Panc1 (cell line): ENCODE measurements at places on chromosomes 2 and 18.
A peak's percentile ranks its signal among the peaks of the same experiment; 100 is the strongest.

DNA sequence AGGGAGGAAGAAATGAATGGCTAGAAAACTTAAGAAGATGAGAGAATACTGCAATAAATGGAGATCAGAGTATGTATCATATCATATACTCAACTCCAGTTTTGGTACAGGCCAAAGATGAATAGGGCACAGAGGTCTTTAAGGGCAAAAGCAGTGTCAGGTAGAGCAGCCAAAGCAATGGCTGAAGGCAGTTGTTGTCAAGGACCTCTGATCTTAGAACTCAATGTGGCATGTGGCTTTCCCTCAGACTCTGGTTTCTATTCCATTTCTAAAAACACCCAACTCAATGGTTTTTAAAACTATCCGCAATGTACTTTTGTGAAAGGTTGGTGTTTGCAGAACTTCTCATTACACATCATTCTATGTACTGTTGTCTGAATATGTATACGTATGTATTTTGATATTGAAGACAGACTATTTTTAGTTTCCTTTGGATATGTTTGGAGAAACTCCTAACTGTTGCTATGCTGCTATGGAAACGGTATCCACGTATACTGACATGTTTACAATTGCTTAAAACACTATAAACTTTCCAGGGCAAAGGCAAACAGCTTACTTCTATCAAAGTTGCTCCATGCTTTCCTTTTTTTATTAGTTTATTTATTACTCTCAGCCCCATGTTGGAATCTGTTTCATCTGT lies 58.1 kb upstream of the PELI1 start:
- H3K36me3 ChIP-seq, result no peaks in the 10 kb centered on the region
- H3K4me1 ChIP-seq, result no peaks in the 10 kb centered on the region; the same call in 1 of the 2 replicates
- no peak for DNase-seq
- no peaks in the 10 kb centered on the region for H3K27me3 ChIP-seq

GRCh38 chr2:151908204-151908882 lies 80.1 kb upstream of the ARL5A start:
- no peaks in the 10 kb centered on the region for H3K36me3 ChIP-seq
- no peak for DNase-seq
- no peak overlapping the region for H3K4me3 ChIP-seq
- H3K27ac ChIP-seq, result no peak overlapping the region

GRCh38 chr18:22106536-22107292 lies 62.7 kb upstream of the GATA6 start:
- no peaks in the 10 kb centered on the region for H3K36me3 ChIP-seq
- no peak for DNase-seq
- no peaks in the 10 kb centered on the region for H3K27me3 ChIP-seq
- H3K4me1 ChIP-seq, result no peaks in the 10 kb centered on the region
- no peak overlapping the region for H3K4me3 ChIP-seq
- H3K27ac ChIP-seq, result no peak overlapping the region

DNA sequence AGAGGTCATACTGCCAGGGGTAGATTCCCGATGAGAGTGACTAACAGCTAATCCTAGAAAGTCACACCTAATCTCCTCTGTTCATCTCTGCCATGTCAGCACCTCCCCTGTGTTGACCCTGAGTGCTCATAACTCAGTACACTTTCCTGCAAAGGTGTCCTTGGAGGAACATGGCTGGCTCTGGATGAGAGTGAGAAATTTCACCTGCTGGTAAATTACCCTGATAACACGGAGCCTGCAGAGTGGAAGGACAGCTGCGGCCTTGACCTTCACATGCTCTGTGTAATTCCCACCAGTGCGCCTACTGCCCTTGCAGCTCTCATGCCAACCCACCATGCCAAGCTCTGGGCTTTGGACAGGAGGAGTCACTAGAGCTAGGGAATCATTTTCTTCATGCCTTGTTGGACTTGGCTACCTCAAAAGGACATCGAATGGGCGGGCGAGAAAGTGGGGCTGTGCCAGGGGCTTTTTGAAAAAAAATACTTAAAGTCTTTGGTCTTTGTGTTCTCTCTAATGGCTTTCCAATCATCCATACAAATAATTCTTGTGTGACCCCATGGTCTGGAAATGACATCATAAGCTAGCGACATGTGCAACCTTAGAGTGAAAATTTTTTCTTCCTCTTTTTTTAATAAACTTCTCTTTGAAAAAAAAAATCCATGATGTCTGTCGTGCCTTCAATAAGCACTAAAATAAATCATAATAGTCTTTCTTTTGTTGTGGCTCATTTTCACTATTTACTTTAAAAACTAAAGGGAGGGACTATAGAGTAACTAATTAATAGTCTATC lies 319.9 kb downstream of the MYCN start:
- no peaks in the 10 kb centered on the region for H3K4me1 ChIP-seq
- no peak overlapping the region for H3K4me3 ChIP-seq
- H3K36me3 ChIP-seq, result no peaks in the 10 kb centered on the region
- no peak overlapping the region for H3K27ac ChIP-seq
- no peak for DNase-seq

DNA sequence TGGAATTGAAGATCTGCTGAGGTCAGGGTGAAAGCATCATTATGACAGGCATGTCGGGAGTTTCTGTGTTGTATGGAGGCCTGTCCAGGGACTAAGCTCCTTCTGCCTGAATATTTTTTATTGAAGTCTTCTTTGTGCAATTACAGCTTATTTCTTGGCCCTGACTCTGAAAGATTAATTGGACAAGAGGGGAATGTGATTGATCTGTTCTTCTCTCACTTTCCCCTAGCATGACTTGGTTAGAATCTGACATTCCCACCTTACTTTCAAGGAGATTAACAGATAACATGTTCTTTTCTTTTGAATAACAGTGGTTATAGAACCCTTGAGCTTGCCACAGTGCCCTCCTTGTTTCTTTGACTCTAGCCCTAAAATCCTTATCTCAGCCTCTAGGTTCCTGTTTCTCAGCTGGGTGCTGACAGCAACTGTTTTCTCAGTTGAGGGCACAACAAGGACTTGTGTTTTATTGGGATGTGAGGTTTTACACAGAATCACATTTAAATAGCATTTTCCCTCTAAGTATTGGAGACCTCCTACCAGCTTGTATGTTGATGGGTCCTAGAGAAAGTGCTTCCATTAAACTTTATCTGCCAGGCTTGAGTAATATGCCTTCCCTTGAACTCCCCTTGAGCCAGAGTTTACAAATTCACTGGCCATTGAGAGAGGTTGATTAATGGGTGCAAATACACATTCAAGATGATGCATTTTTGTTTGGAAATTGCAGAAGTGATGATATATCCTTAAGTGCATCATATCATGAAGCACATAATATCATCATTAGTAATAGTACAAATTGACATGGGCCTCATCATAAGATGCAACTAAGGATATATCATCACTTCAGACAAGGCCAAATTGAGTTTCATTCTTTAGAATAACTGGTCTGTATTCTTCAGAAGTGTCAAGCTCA lies 12.5 kb downstream of the TTLL4 start:
- no peak overlapping the region for H3K4me3 ChIP-seq
- no peak overlapping the region; the same call in 1 of the 2 replicates for H3K27ac ChIP-seq
- peaks cover 18% of the 10 kb centered on the region for H3K4me1 ChIP-seq

DNA sequence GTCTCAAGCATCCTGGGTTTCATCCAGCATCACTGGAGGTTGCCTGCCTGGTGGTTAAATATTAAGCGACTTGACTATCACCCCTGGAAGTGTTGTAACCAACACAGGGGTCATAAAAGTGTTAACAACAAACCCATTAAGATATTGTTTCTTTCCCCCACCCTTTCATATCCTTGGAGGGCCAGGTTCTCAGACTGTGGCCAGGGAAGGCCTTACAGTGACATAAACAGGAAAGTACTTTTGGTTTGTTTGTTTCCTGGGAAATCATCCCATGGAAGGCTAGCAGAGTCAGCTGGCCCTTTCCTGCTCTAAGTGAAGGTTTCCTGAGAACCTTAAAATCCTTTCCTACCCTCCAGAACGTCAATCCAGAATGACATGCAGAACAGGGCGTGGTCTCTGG lies 160.9 kb downstream of the CLIP4 start:
- no peak overlapping the region for H3K4me3 ChIP-seq
- no peak for DNase-seq
- peaks cover 7% of the 10 kb centered on the region for H3K27me3 ChIP-seq

GRCh38 chr2:108805032-108805431 lies 18.5 kb downstream of the CCDC138 start:
- no peak overlapping the region for H3K27ac ChIP-seq
- no peak overlapping the region for H3K4me3 ChIP-seq
- no peaks in the 10 kb centered on the region for H3K4me1 ChIP-seq
- DNase-seq, result no peak
- H3K27me3 ChIP-seq, result no peaks in the 10 kb centered on the region
- peaks cover 18% of the 10 kb centered on the region; the same call in 1 of the 2 replicates for H3K36me3 ChIP-seq

GRCh38 chr2:1621041-1621440 lies 123.3 kb downstream of the PXDN start:
- DNase-seq, result no peak
- peak overlapping the region; percentile 99 for H3K27ac ChIP-seq
- peaks cover 31% of the 10 kb centered on the region for H3K4me1 ChIP-seq
- no peaks in the 10 kb centered on the region for H3K27me3 ChIP-seq
- H3K4me3 ChIP-seq, result no peak overlapping the region

GRCh38 chr2:176555112-176555511 lies 285.9 kb downstream of the MTX2 start:
- H3K4me1 ChIP-seq, result peaks cover 5% of the 10 kb centered on the region; the same call in 1 of the 2 replicates
- no peaks in the 10 kb centered on the region for H3K36me3 ChIP-seq
- no peak overlapping the region for H3K4me3 ChIP-seq

DNA sequence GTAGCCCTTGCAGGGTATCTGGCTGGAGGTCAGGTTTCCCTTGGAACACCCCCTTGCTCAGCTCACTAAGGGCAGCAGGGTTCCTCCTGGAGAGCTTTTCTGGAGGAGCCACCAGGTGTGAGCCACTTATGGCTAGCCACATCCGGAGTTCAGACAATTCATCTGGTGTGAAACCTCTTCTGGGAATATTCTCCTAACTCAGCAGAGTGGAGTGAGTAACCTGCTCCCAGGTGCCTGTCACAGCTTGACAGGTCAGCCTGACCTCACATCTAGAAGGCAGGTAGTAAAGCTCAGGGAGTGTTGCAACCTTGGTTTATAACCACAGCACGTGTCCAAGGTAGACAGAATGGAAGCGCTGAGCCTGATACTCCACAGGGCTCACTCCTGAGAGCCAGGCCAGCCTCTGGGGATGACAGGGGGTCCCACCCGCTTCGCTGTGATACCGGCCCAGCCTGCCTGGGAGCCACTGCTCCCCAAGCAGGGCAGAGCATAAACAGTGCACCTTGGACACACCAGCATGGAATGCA lies 62.6 kb upstream of the TGFA start:
- H3K4me3 ChIP-seq, result no peak overlapping the region
- no peaks in the 10 kb centered on the region for H3K4me1 ChIP-seq
- H3K27me3 ChIP-seq, result peaks cover 10% of the 10 kb centered on the region
- no peak overlapping the region for H3K27ac ChIP-seq
- no peak for DNase-seq

- no peak overlapping the region for H3K4me3 ChIP-seq
- no peak overlapping the region for H3K27ac ChIP-seq
- DNase-seq, result no peak
Measured at GRCh38 chr2:9029721-9030120, 26.2 kb upstream of the MBOAT2 start.

DNA sequence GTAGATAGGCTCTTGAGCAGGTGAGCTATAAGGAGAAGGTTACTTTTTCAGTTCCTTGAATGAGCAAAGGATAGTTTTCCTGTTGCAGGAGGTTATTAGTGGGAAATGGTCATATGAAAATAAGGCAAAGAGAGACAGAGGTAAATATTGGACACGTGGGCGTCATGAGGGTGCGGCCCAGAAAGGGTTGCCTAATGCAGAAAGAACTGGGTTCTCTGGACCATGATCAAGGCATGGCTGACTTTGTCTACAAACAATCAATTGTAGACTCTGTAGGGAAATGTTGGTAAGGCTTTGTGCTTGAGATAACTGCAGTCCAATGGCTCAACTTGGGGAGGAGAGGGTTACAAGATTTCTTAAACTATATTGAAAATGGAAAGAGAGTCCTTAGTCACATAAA lies 585.8 kb downstream of the BCL11A start:
- H3K27ac ChIP-seq, result no peak overlapping the region
- no peak for DNase-seq
- no peaks in the 10 kb centered on the region for H3K36me3 ChIP-seq
- no peaks in the 10 kb centered on the region for H3K4me1 ChIP-seq
- H3K4me3 ChIP-seq, result no peak overlapping the region

DNA sequence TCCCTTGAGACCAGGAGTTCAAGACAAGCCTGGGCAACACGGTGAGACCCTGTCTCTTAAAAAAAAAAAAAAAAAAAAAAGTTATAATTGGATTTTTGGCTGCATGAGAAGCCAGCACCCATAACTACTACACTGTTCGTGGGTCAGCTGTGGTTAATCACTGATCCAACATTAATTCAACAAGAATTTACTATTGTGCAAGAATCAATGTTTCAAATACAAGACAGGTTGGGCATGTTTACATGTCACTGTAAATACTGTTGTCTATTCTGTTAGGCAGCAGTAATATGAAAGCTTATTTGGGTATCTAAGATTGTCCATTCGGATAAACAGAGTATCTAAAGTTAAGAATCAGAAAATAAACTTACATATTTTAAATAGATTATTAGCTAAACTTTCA lies 62.3 kb downstream of the ESCO1 start:
- no peak overlapping the region for H3K27ac ChIP-seq
- H3K4me1 ChIP-seq, result no peaks in the 10 kb centered on the region
- H3K27me3 ChIP-seq, result no peaks in the 10 kb centered on the region
- H3K4me3 ChIP-seq, result no peak overlapping the region
- no peak for DNase-seq

DNA sequence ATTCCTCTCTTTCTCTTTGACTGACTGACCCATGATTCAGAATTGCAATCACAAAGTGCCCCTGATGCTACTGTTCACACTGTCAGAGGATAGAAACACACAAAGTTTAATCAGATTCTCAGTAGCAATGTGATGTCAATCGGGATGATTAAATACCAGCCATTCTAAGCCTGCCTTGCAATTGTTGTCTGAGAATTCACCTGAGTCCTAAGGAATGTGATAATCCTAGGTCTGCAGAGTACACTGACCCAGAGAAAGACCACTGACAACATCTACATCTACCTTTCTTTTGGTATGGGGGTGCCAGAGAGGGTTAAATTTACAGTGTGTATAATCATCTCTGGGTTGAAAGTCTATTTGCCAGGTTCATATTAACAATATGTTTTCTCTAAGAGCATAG lies 883.3 kb downstream of the NRXN1 start:
- no peaks in the 10 kb centered on the region for H3K36me3 ChIP-seq
- DNase-seq, result no peak
- no peak overlapping the region for H3K4me3 ChIP-seq
- no peaks in the 10 kb centered on the region for H3K4me1 ChIP-seq

DNA sequence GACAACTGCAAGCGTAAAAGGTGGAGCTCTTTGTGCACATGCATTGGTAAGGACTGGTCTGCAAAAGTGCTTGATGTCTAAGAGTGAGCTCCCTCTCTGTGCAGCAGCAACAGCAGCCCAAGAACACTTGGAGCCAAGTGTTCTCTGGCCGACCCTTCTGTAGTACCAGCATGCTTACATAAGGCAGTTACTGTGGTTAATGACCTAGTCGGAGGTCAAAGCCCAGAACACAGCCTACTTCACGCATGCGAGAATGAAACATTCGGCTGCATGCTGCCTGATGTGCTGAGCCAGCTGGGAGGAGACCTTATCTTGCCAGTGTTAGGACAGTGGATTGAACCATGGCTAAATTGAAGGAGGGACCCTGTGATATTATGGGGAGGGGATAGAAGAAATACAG lies 21.3 kb downstream of the NCAPH start:
- H3K27ac ChIP-seq, result no peak overlapping the region
- H3K4me1 ChIP-seq, result no peaks in the 10 kb centered on the region
- DNase-seq, result no peak
- H3K27me3 ChIP-seq, result no peaks in the 10 kb centered on the region
- peaks cover 18% of the 10 kb centered on the region for H3K36me3 ChIP-seq
